ENCODE measurements at places on chromosomes 12 and 14. TPM values are rescaled to one million over a fixed set of nuclear protein-coding genes. Genes with fewer than 3 reads are reported as not detected.

The ITGA7 gene
- total RNA-seq, result 65.4 TPM

The LRRC9 gene
- total RNA-seq, result not detected

The FZD10 gene
- total RNA-seq, result not detected

The RALGAPA1 gene
- total RNA-seq, result 18.7 TPM

The CCDC60 gene
- not detected for total RNA-seq

The CLEC1B gene
- not detected for total RNA-seq

The EIF2S3B gene
- 1.3 TPM for total RNA-seq

All from SK-MEL-5 (cell line).